ENCODE measurements at places on chromosomes 7 and 10. TPM values are rescaled to one million over a fixed set of nuclear protein-coding genes. Genes with fewer than 3 reads are reported as not detected.

HYCC1 gene
- total RNA-seq, result 30.7 TPM

ATRNL1 gene
- 6.8 TPM for total RNA-seq

PIK3CG gene
- total RNA-seq, result not detected

RARRES2 gene
- not detected for total RNA-seq

AKR1C8 gene
- 0.10 TPM for total RNA-seq

HABP2 gene
- not detected for total RNA-seq

AKR1D1 gene
- total RNA-seq, result not detected
